Stimulated activated CD4-positive, alpha-beta T cell treated with anti-CD3 and anti-CD28 coated beads, Interleukin-15, amount 100 ng/mL, for 1 hour (primary cell): ENCODE measurements at places on chromosomes 3 and 15.

GRCh38 chr3:40229963-40230362, 79.5 kb upstream of the EIF1B start:
- DNase-seq: no peak

DNA sequence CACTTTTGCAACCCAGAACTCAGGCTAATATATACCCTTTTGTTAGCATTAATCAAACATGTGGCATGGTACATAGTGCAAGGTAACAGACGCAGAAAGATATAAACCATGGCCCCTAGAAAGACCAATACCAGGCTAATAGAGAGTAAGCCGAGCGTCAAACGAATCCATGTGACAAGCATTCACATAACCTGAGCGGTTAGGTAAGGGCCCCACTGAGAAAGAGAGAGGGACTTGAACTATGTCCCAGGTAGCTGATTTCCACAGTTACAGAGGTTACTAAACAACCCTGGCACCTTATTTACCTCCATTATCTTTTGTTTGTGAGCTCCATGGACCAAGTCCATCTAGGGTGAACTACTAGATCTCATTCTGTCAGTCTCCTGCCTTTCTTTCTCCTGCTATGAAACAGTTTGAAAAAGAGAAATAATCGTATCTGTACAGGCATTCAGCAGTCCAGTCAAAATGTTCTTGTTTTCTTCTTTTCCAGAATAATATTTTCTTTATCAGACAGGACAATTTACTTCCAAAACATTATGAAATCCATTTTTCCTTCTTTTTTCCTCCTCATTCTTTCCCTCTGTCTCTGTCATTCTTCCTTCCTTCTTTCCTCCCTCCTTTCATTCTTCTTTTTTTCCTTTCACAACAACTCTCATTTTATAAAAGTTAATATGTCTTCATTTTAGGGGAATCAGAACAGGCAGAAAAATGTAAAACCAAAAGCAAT, 30.5 kb upstream of the TNFSF10 start:
- no peak for DNase-seq

- DNase-seq: no peak
Measured at GRCh38 chr3:171371354-171371753, 88.9 kb downstream of the TNIK start.

GRCh38 chr3:113179235-113179824, 32.0 kb upstream of the BOC start:
- no peak for DNase-seq

- DNase-seq: no peak
Measured at GRCh38 chr3:126979046-126979628, 3.8 kb upstream of the PLXNA1 start.

DNA sequence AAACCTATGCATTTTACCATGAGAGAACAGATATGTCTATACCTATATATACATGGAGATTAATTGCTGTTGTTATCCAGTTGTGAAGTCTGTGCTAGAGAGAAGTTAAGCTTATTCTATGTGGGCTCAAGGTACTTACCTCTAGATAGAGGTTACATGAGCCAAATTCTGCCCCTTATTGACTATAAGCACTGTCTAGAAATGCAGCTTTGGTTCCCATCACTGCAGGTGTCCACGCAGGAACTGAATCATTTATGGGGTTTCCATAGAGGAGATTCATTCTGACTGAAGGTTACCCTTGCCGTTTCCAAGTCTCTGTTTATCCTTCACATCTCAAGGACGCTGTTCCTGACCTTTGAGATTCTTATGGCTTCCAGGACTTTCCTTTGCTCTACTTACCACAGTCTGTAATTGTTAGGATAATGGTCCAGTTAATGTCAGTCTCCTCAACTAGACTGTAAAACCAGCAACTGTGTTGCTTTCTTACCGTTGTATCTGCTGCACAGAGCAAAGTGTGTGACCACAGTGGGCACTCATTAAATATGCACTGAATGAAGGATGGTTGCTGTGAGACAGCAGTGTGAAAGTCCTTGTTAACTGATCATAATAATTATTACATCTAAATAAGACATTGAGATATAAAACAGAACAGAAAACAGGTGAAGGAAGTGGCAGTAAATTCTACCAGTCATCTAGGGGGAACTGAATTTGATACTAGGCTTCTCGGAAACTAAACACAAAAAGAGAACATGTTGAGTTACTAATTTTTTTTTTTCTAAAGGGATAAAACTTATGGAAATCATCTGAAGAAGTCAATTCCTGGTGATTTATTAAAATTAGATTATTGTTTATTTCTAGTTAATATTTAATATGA, 44.0 kb upstream of the BCL6 start:
- DNase-seq: no peak
